ENCODE measurements at places on chromosomes 3 and 15. TPM values are rescaled to one million over a fixed set of nuclear protein-coding genes. Genes with fewer than 3 reads are reported as not detected.

Gene CTXN2
- not detected for total RNA-seq

Gene CLDN16
- total RNA-seq = not detected

Gene SOX2
- total RNA-seq = not detected

GRCh38 chr3:119636249-119636648 is 24.1 kb downstream of the POPDC2 start:
- DNase-seq = no peak

DNA sequence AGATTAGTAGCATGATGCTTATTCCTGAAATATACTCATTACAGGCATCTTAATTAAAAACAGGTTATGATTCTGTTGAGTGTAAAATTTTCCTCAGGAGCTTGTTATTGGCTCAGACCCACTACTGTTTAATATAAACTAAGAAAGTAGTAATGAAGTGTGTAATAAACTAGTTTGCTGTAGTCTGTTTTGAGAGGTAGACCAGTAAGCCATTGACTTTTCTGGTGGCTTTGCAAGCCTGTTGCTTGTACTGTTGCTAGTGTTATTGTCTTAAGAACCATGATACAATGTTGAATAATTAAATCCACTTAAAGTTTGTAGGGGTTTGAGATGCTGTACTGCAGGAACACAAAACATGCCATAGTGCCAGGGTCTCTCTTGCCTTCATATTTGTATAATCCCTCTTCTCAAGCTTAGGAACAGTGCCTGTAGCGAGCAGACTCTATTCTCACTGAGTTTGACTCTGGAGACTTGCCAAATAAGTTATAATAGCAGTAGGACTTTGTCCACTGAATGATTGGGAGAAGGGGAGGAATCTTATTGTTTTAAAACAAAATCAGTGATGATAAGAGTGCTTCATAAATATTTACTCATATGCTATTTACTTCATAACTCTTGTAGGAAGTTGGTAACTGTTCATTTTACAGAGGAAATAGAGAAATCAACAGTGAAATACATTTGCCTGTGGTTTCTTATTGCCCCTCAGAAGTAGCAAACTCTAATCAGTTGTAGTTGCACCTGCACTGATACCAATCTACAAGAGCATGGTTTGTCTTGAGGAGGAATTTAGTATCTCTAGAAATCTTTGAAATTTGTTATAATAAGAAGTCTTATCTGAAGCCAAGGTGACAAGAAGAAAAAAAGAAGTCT is 13.4 kb downstream of the TCF12 start:
- DNase-seq = no peak

- no peak for DNase-seq
Measured at GRCh38 chr3:120855665-120856437, 52.2 kb upstream of the STXBP5L start.

DNA sequence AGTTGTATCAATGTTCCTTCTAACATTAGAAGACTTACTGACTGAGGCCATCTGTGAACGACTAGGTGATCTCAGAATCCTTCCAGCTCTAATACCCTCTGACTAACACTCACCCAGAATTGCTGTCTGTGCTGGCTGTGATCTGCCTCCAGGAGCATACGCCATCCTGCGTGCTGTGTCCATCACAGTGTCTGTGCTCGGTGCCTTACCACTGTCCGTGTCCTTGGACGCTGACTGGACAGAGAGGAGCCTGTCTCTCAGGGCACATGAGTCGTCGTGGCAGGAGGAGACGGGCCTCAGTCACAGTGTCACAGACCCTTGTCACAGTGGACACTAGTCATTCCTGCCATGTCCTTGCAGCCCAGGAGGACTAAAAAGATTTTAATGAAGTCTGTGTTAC is 83.1 kb downstream of the LMLN start:
- DNase-seq = no peak

- DNase-seq = no peak
Measured at GRCh38 chr3:150079029-150079739, 108.5 kb upstream of the PFN2 start.

DNA sequence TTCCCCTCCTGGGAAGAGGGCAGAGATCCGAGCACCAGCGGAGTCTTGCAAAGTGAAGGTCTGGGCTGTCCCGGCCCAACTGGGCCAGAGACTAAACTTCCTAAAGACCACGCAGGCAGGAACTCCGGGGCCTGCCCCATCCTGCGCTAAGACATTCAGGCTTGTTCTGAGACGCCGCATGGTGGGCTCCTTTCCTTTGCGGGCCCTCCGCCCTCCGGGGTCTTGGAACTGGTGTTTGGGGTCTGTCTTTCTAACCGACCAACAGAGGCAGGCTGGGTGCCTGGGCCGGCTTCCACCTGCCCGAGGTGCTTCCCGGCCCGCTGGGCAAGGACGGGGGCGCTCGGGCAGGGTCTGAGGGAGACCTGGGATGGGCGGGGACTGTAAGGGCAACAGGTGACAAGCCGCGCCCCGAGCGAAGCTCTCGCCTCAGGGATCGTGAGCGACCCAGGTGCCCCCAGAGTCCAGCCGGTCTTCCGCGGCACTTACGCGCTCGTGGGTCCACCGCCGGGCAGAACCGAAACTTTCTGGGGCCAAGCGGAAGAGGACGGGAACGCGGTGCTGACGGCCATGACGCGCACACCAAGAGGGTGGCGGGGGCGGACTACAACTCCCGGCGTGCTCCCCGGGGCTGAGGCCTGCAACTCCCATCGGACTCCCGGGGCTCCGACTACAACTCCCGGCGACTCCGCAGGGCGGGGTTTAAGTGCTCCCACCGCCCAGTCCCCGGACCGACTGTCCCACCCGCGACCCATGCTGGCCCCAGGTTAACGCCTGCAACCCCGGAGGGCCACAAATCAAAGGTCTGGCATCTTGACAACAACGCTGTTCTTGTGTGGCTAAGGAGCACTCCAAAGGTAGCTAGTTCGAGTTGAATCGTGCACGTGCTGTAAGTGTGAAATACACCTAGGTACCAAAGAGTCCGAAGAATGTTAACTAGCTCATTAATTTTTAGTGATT is at the start of gene FYCO1:
Gene FYCO1 (minus strand): TSS at position 589 of the 957 bp plus-strand sequence. CDS start 10,914 bp downstream, outside the sequence.
- peak; percentile 97 for DNase-seq

DNA sequence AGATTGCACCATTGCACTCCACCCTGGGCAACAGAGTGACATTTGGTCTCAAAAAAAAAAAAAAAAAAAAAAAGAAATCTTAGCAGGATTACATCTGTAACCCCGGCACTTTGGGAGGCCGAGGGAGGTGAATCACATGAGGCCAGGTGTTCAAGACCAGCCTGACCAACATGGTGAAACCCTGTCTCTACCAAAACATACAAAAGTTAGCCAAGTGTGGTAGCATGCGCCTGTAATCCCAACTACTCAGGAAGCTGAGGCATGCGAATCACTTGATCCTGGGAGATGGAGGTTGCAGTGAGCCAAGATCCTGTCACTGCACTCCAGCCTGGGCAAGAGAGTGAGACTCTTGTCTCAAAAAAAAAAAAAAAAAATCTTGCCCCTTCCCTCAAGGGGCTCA is 40.4 kb downstream of the LIPC start:
- no peak for DNase-seq

GRCh38 chr3:45611209-45611608 is 16.7 kb downstream of the LIMD1 start:
- DNase-seq = no peak

DNA sequence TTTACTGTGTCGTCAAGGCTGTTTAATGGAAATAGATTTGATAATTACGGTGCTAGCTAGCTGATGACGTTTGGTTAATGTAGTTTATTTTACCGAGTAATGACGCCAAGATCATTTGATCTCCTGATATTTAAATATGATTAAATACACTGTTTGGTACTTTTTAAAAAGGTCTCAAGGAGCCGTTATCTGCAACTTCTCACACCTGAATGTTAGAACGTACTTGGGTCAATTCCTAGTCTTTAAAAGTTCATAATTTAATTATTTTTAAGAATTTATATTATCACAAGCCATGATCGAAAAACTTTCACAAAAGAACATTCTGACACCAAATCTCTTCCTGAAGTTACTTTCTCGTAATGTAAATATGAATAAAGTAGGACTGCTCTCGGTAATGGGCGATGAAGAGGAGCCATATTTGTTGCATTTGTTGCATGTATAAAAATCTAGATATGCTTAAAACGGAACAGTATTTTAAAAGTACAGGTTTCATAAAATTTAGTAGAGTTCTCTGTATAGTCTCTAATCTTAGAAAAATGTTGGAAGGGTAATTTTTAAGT is 16.2 kb upstream of the CHD2 start:
- DNase-seq = no peak

GRCh38 chr15:68231102-68231818 is 1.7 kb upstream of the CLN6 start:
- DNase-seq = peak; percentile 20

DNA sequence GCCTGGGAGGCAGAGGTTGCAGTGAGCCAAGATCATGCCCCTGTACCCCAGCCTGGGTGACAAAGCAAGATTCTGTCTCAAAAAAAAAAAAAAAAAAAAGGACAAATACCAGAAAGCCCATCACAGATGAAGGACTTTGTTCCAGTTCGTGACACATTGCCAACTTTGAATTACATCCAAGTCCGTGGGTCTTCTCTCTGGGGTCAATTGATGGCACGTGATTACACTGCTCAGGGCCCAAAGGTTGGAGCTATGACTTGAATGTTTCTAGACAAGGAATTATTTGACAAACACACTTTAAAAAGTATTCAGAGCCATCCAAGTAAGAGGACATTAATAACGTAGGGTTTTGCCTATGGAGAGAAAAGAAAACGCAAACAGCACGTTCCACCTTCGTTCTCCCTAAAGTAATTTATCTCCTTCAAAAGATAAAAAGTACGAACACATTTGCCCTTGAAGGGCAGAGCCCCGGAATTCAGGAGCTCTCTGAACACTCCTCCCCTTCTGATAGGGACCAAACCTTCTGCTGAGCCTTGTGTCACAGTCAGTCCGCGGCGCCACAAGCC is 31.3 kb upstream of the ST3GAL6 start:
- no peak for DNase-seq

DNA sequence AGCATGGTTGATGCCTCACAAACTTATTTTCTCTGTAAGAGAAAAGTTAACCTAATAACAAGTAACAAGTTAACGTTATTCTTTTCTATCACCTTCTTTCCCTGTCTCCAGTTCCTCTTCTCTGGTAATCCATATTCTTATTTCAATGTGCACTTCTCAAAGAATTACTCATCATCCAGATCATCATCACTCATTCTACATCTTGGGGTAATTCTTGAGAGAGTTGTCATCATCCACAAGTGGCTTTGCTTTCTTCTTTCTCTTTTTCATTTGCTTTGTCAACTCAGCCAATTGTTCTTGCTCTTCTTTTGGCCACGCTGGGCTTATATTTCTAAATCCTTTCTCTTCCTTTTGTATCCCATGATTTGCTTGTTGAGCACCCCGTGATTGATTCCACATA is 20.8 kb upstream of the RNF111 start:
- no peak for DNase-seq

DNA sequence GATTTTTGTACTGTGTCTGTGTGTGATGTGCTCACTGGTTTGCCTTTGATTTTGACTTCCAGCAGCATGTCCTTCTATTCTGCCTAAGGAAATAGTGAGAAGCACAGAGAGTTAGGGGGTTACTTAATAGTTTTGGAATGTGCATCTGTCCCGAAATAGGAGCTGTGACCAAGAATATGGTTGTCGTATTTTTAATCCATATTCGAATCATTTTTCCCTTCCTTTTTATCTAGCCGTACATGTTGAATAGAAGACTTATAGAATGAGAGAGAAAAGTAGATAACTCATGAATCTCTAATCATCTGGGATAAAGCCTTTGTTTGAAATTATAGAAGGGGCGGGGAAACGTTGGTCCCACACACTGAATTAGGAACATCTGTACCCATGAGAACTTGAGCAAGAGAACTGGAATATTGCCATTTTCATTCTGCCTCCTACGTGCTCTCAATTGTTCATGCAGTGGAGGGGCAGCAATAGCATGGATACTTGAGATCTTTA is 23.6 kb downstream of the CRTC3 start:
- DNase-seq = no peak

- no peak for DNase-seq
Measured at GRCh38 chr3:197737749-197738462, 1.2 kb upstream of the RUBCN start.
